Liver (tissue), 10 donors: ENCODE measurements at places on chromosomes 4 and X. TPM values are rescaled to one million over a fixed set of nuclear protein-coding genes. Genes with fewer than 3 reads are reported as not detected.

The NEUROG2 gene
- polyA plus RNA-seq, result not detected

The HAUS7 gene
- 8.4 TPM for polyA plus RNA-seq

The PDZD11 gene
- 18.4 TPM for polyA plus RNA-seq

The S100G gene
- polyA plus RNA-seq, result not detected

The IGSF1 gene
- polyA plus RNA-seq, result 0.21 TPM

The DRD5 gene
- polyA plus RNA-seq, result not detected

The FAM236D gene
- not detected for polyA plus RNA-seq

The DSPP gene
- polyA plus RNA-seq, result not detected

The ASMT gene
- polyA plus RNA-seq, result 0.26 TPM

The ZNF141 gene
- 2.1 TPM for polyA plus RNA-seq

The CLGN gene
- 6.4 TPM for polyA plus RNA-seq

The KIAA1210 gene
- not detected for polyA plus RNA-seq

The APOOL gene
- 7.5 TPM for polyA plus RNA-seq

The SULT1E1 gene
- 26.0 TPM for polyA plus RNA-seq

The TSPAN7 gene
- 26.2 TPM for polyA plus RNA-seq

The AR gene
- 11.9 TPM for polyA plus RNA-seq

The PIR gene
- 24.7 TPM for polyA plus RNA-seq

DNA sequence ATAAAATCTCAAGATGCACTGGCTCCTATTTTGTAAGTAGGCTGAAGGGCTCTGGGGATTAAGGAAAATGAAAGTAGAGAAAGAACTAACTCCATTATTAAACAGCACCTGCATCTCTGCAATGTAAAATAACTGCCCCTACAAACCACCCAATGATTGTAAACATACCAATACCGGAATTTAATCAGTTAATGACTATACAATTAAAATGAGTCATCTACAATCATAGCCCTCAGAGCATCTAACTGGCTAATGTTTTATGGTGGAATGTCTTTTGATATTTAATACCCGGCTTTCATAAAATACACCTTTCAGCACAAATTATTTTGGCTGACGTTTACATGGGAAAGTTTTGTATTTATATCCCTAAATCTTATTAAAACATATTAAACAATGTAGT lies 142.3 kb downstream of the PAPSS1 start:
- DNase-seq, result no peak

- DNase-seq, result no peak
These were observed 221.0 kb downstream of the PALLD start for GRCh38 chr4:168717847-168718246.

DNA sequence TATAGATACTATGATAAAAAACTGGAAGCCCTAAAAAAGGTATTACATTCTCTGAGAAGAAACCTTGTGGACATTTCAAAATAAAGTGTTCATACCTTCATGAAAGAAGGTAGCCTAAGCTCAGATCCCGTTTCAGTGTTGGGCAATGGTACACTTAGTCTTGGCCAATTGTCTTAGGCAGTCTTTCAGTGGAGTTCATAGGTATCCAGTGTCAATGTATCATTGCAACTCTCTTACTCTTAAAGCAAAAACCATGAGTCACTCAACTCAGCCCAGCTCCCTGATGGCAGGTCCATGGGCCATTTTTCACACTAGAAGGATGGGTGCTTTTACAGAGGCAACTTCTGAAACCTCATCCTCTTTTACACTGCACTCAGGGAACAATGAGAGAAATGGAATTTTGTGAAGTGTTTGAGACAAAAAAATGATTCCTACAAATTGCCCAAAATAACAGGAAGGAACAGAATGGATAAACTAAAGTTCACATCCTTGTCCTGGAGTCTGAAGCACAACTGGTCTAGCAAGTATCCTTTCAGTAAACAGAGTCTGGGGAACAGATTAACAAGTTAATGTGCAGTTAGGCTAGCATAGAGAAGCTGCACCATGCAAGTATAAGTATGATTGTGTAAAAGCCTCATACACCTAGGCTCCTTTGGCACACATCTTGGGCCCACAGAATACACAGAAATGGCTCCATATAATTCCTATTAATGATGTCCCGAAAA lies 7.0 kb upstream of the ZNF827 start:
- DNase-seq, result no peak

- no peak for DNase-seq
These were observed 516.5 kb upstream of the CNKSR2 start for GRCh38 chrX:20857746-20858145.

DNA sequence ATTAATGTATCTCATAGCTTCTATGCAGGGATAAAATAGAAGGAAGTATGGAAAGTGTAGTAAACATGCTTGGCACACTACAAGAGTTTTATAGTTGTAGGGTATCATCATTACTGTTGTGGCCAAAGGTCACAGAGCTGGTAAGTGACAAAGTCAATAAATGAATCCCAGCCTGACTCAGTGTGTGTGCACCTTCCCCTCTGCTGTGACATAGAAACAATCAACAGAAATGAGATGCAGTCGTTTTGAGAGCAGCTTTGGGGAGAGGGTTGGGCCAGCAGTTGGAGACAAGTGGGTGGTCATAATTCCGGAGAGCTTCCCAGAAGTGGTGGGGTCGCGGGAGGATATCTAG lies 82.4 kb upstream of the RBPJ start:
- no peak for DNase-seq

GRCh38 chr4:52982255-52982945 lies 120.3 kb downstream of the RASL11B start:
- DNase-seq, result no peak

- no peak for DNase-seq
These were observed 64.7 kb upstream of the UGT2B10 start for GRCh38 chr4:68751138-68751537.

DNA sequence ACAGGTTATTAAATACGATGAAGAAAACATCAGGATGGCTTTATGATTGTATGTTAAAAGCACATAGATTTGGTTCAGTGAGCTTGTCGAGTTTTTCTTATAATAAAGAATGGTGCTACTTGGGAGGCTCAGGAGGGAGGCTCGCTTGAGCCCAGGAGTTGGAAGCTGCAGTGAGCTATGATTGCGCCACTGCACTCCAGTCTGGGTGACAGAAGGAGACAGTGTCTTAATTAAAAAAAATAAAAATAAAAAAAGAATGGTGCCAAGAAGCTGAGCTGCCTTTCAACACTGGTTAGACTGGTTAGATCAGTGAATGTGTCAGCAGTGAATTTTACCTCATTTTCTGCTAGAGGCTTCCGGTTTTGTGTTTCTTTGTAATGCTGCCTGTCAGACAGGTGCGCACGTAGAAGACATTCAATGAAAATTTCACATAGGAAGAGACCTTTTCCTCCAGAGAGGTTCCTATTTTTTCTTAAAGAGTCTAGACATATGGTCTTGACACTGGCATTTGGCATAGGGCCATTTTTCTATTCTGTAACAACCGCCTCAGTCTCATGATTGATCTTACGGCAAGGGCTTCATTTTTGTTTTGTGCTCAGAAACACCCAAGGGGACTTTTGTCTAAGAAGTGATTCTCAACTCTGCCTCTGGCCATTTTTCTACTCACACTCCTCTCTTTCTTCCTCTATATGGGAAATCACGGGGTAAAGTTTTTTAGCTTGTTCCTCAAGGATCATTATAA lies 15.0 kb upstream of the ARSF start:
- DNase-seq, result no peak

DNA sequence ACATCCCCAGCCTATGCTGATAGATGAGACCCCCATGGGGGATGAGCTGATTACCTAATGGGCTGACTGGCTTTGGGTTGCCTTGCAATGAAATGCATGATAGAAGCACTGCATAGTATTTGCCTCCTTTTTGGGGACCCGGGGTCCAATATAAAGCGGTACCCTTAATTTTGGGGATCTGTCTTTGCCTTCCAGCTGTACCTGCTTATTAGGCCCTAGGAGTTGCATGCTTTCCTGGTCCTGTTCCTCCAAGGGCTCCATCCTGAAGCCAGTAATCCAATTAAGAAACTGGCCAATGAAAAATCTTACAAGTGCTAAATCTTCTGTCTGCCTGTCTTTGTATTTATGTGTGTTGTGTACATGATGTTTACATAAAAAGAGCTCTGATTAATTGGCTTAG lies 791.6 kb downstream of the TRIML1 start:
- no peak for DNase-seq

- no peak for DNase-seq
These were observed 423.0 kb upstream of the CNKSR2 start for GRCh38 chrX:20951016-20951810.

- no peak for DNase-seq
These were observed 146.5 kb upstream of the MSX1 start for GRCh38 chr4:4712800-4713528.

DNA sequence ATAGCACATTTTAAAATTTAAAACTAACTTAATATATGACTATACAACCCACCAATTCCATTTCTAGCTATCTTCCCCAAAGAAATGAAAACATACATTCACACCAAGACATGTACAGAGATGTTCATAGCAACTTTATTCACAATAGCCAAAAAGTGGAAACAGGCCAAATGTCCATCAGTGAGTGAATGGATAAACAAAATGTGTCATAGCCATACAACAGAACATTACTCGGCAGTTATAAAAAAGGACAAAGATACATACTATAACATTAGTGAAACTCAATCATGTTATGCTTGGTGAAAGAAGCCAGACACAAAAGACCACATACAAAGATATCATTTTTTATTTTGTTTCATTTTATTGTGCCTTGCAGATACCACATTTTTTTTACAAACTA lies 396.8 kb downstream of the PACRGL start:
- DNase-seq, result no peak

GRCh38 chr4:70298051-70298450 lies 36.7 kb upstream of the CABS1 start:
- no peak for DNase-seq

- peak; percentile 93 for DNase-seq
These were observed 869 bp upstream of the CAMK2D start for GRCh38 chr4:113762186-113763028.

DNA sequence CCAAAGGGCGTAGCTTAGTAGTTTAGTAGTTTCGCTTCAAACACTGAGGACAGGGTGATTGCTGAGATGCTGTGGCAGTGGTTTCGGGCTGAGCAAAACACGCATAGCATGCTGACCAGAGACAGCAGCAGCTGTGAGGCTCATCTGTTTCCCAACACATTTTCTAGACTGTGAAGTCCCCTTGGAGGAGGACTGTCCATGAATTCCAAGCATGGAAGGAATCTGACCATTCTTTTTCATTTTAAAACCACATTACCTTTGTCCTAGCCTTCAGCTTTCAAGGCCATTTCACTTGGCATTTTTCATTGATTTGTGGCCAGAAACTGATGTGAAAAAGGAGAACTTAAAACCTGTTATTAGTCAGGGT lies 240.9 kb downstream of the PALLD start:
- DNase-seq, result no peak

DNA sequence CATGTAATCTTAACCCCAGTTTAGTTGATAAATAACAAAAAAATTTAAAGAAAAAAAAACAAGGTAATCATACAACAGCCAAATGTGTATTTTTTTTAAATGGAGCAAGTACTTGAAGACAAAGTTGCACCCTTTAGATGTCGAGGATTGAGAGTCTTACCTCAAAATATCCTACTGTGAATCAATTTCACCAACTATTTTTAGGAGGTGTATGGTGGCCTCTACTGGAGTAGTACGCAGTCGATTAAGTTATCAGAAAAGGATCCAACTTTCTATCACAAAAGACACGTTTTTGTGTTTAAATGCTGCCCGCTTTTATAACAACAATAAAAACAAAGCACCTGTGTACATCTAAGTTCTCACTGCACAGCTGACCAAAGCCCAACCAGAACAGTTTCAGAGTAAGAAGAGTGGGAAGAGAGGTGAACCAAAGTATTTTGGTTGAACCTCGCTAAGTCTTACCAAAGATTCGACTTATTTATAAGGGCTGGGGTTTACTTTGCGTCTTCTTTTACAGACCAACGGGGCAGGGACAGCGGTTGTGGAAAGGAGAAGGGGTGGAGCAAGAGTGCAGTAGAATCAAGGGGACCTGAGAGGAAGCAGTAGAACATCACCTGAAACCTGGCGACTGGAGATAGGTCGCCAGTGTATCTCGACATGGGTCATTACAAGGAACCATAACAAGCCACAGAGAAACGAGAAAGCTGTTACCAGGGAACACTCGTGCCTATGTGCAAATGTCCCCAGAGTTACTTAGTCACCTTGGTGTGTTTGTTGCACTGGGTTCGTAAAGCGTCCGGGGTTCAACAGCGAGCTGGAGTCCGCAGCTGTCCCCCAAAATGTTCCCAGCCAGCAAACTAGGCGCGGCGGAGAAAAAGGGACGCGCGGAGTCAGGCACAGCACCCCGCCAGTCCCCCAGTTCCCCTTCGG lies 1.1 kb downstream of the RPS6KA6 start:
- no peak for DNase-seq

DNA sequence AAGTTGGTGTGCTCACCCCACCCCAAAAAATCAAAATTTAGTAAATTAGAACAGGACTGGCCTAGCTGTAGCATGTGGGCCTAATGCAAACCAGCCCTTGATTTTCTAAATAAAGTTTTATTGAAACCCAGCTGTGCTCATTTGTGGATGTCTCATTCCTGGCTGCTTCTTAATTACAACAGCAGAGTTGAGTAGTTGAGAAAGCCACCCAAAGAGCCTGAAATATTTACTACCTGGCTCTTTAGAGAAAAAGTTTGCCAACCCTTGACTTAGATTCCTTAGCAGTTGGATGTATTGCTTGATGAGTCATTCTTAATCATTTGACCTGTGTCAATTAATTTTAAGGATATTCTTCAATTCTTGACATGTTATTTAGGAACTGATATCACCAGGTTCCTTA lies 168.3 kb upstream of the PUDP start:
- DNase-seq, result no peak

GRCh38 chr4:8191136-8191747 lies 7.8 kb upstream of the SH3TC1 start:
- no peak for DNase-seq

GRCh38 chrX:51155157-51155556 lies 177.5 kb upstream of the NUDT10 start:
- no peak for DNase-seq

GRCh38 chr4:9963328-9963727 lies 58.0 kb downstream of the SLC2A9 start:
- DNase-seq, result no peak
